NB4 (cell line): ENCODE measurements at places on chromosomes 13 and 19.

- peak; percentile 82 for DNase-seq
These were observed 5.6 kb downstream of the ZAR1L start for GRCh38 chr13:32309312-32310133.

DNA sequence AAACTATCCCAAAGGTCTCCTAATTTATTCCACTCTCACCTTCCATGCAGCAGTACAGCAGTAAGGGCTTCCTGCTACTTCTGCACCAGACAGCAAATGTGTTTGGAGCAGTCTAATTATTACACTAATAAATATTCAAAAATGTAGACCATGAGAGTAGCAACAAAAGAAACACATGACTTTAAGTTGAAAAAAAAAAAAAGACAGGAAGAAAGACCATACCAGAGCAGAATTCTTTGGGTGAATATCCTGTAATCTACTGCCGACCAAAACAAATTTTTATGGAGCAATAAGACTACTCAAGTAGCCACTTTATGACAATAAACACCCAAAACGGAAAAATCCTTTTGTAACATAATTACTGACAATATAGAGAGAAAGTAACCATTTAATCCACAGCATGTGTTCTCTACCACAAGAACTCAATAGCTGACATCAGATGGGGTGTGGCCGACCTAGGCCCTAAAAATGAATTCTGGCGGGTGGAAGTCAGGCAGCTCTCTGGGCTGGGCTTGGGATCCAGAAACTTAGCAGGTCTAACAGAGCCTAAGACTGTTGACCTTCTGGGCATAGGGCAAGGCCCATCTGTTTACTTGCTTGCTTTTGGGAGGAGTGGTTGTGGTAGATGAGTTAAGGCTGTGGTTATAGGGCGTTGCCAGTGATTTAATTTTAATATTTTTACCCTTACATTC lies 4.6 kb downstream of the KLF12 start:
- no peak for DNase-seq

GRCh38 chr19:55643003-55643886 lies at the start of gene ZNF581:
ZNF581 (plus strand) TSS chr19:55643649; CDS start chr19:55644572, 923 bp downstream.
- DNase-seq, result peak; percentile 77

GRCh38 chr13:61756031-61756430 lies 340.4 kb upstream of the PCDH20 start:
- DNase-seq, result no peak

DNA sequence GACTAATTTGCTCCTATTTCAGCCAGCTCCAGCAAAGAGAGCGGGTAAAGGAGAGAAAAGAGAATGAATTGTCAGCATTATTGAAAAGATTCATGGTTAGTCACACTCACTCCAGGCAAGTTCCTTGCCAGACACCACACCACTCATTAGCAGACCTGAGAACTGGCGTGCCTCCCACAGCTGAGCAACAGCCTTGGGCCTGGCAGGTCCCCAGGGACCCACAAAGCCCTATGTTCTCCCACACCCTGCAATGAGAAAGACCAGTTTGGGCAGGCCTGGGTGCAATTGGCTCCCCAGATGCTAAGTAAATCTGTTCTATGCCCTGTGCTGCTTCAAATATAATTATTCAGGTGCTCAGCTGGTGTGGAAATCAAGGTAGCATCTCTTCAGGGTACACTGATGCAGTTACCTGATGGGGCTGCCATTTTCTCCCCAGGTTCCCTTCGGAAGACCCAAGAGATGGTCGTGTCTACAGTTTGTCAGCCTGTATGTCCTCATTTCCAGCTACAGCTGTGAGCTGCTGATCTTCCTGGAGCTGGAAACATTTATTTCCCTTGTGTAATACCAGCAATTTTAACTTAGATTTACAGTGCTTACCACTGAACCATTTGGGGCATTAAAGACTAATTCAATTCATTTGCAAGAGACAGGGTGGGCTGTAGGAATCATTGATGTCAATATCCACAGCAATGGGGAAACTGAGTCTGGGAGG lies 405.0 kb downstream of the COG6 start:
- peak; percentile 86 for DNase-seq

GRCh38 chr13:60857698-60858097 lies 460.7 kb downstream of the TDRD3 start:
- no peak for DNase-seq

DNA sequence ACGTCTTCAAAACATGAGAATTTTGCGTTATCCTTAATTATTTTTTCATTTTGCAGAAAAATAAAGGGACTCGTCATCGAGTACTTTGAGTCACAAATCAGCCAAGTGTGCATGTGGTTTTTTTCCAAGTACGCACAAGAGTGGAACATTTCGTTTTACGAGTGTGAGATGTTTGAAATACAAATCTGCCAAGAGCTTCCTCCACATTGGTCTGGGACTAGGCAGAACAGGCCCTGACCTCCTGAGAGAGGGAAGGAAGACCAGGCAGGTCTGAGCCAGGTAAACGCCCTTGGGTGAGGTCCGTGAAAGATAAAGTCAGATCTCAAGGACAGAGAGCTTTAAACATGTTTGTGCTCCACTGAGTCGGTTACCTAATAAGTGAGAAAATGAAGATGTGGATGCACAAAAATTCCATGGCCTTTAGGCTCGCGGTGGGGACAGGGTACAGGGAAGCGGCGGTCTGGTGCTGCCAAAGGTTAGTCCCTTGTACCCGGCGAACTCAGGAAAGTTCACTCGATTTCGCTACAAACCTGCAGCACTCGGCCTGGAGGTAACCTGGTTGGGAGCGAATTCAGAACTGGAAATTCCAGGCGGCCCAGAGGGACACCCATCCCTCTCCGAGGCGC lies 473 bp upstream of the ITM2B start:
- no peak for DNase-seq

DNA sequence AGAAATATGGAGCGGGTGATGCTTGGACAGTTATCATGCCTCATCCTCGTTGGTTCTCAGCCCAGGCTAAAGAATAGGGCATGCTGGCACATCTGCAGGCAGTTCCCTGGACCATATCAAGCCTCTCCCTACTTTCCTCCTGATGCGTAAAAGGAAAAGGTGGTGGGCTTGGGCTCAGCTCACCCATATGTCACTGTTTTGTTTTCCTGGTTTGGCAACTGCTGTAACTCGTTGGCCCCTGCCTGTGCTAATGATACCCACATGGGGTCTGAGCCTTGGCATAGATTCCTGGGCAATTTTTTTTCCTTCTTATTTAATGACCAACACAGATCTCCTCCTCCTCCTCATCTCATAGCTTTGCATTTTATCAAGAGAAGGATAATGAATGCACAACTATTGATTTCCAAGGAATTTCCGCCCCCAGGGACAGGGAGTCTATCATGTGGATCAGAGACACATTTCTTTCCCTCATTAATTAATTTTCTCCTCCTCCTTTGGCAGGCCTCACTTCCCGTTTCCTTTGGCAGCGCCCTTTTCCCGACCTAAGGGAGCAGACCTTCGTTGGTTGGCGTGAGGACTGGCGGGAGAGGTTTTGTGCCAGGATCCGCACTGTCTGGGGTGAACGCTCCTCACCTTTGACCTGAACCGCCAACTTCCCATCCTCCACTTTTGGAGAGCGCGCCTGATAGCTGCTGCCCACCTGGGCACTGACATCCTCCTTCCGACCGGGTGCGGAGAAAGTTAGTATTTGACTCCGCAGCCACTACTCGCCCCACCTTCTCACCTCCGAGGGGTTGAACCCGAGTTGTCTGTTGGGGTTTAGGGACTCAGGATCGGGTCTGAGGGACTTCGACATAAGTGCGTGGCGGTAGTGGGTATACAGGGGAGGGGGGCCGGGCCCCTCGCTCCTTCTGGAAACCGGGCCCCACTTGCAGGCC lies 3.4 kb upstream of the POU4F1 start:
- no peak for DNase-seq

- no peak for DNase-seq
These were observed 88.8 kb downstream of the MBNL2 start for GRCh38 chr13:97310809-97311436.

- DNase-seq, result no peak
These were observed 13.3 kb downstream of the CD37 start for GRCh38 chr19:49348305-49349189.

DNA sequence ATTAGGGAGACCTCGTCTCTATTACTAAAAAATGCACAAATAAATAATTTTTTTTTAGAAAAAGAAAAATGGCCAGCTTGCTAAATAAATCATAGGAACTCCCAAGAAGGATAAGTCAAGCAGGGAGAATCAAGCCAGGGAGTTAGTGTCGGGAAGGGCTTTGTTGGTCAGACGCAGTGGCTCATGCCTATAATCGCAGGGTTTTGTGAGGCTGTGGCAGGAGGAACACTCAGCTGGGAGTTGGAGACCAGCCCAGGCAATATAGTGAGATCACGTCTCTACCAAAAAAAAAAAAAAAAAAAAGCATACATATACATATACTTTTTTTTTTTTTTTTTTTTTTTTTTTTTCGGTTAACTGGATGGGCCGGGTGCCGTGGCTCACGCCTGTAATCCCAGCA lies 9.0 kb downstream of the NACC1 start:
- DNase-seq, result no peak

DNA sequence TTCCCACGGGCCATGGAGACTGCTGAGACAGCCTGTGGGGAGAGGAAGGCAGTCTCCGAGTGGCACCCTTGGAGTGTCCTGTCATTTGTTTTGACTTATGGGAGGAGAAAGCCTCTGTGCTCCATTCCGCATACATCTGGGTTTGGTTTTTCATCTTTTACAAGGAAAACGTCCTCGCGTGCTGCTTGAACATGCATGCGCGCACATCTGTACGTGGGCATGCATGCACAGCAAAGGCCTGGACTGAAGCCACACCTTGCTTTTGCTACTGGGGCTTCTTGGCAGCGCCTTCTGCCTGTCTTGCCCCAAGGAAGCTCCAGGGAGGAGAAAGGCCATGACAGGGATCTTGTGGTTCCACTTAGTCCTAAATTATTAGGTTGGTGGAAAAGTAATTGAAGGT lies 44.0 kb downstream of the SUGP2 start:
- DNase-seq, result no peak

DNA sequence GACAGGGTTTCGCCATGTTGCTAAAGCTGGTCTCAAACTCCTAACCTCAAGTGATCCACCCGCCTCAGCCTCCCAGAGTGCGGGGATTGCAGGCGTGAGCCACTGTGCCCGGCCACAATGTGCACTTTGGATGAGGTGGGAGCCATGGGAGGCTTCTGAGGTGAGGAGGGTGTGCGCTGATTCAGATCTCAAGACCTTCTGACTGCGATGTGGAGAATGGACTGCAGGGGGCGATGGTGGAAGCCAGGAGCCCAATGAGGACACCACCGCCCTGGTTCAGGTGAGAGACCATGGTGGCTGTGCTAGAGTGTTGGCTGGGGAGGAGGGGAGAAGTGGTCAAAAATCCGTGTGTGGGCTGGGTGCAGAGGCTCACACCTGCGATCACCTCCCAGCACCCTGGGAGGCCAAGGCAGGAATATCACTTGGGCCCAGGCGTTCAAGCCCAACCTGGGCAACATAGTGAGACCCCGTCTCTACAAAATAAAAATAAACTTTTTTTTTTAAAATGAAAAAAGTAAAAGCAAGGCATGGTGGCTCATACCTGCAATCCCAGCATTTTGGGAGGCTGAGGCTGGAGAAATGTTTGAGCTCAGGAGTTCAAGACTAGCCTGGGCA lies 5.6 kb downstream of the INAFM1 start:
- DNase-seq, result peak; percentile 82

GRCh38 chr19:38952395-38953165 lies 21.8 kb downstream of the MRPS12 start:
- DNase-seq, result peak; percentile 64

GRCh38 chr13:20624213-20624612 lies 57.3 kb downstream of the IFT88 start:
- no peak for DNase-seq

GRCh38 chr19:29882719-29883105 lies 59.3 kb upstream of the URI1 start:
- DNase-seq, result no peak

- DNase-seq, result no peak
These were observed 2.5 kb downstream of the USP12 start for GRCh38 chr13:27168906-27169657.

DNA sequence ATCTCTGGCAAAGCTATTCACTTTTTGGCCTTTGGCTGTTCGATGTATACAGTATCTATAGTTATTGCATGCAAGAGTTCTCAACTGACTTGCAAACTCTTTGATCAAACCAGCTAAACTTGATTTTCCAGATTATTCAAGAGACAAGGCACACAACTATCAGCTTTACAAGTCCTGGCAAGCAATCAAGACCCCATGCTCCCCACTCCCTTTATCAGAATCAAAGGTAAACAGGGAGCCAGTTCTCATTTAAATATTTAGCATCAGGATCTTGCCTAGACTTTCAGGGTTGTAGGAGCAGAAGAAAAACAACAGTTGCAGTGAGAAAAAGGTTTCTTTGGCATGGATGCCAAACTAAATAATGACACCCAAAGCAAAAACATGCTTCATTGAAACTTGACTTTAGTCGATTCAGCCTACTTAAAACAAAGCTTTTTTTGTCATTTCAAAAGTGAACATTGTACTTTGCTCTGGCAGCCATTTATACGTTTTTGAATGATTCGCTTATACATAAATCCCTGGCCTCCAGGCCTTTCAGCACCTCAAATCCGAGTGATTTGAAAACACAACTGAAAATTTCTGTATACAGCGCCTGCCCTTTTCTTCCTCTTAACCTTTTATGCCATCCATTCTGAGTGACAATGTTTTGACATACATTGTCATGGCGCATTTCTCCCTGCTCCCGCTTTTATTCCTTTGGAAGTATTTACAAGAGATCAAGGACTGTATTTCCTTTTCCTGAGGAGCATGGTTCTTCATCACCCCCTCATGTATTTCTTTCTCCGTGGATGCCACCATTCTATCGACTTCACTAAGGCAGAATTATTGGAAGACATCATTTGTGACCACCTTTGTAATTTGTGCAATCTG lies 340.8 kb downstream of the KLF5 start:
- DNase-seq, result no peak

- DNase-seq, result no peak
These were observed 1.5 kb downstream of the RAB20 start for GRCh38 chr13:110559986-110560385.

DNA sequence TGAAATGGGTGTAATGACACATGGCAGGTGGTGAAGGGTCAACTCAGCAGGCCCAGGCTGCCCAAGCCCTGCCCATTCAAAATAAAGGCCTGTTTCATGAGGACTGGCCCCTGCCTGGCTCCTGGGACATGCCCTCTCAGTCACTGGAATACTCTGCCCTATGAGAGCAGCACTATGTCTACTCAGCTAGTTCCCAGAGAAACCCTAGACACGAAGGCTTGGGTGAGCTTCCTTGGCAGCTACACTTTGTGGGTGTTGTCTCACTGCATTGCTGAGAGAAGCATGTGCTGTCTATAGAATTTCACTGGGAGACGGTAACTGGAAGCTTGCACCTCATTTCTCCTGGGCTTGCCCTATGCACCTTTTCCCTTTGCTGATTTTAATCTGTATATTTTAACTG lies 752.8 kb downstream of the LIG4 start:
- DNase-seq, result no peak

- peak; percentile 58 for DNase-seq
These were observed 29.4 kb upstream of the PTPRS start for GRCh38 chr19:5369962-5370367.

- no peak for DNase-seq
These were observed 9.7 kb downstream of the ITM2B start for GRCh38 chr13:48242677-48243076.

- DNase-seq, result peak; percentile 42
These were observed 123.3 kb downstream of the VWA8 start for GRCh38 chr13:41837629-41838028.
